Ovary (tissue), 10 donors: ENCODE measurements at places on chromosomes 12 and 14.

DNA sequence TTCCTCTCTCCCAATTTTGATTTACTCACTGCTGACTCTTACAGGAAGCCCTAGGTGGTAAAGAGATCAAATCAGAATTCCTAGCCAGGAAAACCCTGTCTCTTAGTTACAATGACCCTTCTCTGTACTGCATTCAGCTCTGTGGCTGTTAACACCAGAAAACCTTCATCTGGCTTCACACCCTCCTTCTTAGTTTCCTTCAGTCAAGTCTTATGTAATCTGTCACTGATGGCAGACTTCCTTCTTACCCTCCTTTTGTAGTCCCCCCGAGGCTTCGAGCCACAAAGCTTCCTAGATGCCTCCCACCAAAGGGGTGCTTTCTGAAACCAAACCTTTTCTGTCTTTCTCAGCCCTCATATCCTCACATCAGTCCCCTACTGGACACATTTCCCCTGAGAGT, 16.5 kb downstream of the NGDN start:
- DNase-seq: no peak

DNA sequence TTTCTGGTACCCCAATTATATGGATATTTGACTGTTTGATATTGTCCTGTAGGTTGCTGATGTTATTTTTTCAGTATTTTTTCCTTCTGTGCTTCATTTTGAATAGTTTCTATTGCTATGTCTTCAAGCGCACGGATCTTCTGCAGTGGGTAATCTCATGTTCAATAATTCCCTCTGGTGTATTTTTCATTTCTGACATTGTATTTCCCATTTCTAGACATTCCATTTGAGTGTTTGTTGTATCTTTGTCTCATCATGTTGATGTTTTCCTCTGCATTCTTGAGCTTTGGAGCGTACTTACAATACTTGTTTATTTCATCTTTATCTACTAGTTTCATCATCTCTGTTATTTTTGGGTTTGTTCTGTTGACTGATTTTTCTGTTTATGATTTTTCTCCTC, 22.0 kb downstream of the TSPAN9 start:
- DNase-seq: no peak

- no peak for DNase-seq
These were observed 1663.6 kb upstream of the SEL1L start for GRCh38 chr14:83197271-83197670.

DNA sequence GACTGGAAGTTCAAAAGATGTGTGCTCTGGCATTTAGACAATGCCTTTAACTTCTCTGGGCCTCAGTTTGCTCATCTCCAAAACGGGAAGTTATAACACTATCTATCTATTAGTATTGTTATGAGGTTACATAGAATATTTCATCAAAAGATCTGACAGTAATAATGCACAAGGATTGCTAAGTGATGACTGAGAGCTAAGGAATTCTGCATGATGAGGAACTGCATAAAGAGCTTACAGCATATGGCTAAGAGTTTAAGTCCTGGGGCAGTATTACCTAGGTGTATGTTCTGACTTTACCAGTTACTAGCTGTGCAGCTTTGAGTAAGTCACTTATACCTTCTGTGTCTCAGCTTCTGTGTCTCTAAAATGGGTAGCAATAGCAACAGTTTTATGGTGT, 160.1 kb upstream of the TMPO start:
- no peak for DNase-seq

GRCh38 chr12:13163868-13164635, 32.5 kb upstream of the EMP1 start:
- DNase-seq: no peak
